ENCODE measurements at places on chromosomes 1 and 21.

DNA sequence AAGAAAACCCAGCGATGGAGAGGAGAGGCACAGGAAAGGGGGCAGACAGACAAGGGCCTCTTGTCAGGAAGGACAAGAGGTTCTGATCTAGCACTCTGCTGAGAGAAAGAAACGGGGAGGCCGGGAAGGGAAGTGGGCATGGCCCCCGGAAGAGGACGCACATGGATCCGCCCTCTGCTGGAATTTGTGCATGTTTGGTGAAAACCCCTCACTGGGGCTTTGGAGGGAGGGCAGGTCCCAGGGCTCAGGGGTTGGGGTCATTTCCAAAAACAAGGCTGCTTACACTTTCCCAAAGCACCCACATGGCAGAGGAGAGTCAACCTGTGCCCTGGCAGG is 32.4 kb upstream of the ECE1 start:
- no peak for DNase-seq

DNA sequence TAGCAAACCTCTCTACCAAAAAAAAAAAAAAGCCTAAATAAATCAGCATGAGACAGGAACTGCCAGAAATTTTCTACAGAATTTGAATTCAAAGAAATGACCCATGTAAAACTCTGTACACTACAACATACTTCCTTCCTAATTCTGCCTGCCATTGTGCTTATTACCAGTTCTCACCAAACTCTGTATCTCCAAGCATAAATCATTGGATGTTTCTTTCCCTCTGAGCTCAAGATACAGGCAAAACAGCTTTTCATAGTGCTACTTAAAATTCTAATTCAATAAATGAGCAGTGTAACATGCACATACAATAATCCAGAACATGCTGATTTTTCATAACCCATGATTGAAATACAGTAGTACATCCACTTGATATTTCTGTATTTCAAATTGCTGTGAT is 87.0 kb downstream of the EIF4G3 start:
- DNase-seq: no peak

- no peak for DNase-seq
Measured at GRCh38 chr1:170204121-170204520, 58.4 kb downstream of the NTMT2 start.

GRCh38 chr1:149885339-149886120 is 13.8 kb upstream of the BOLA1 start:
- peak; percentile 76 for DNase-seq

GRCh38 chr1:12539320-12539704 is 78.7 kb downstream of the DHRS3 start:
- no peak for DNase-seq

GRCh38 chr1:81848880-81849682 is 48.3 kb downstream of the ADGRL2 start:
- no peak for DNase-seq

DNA sequence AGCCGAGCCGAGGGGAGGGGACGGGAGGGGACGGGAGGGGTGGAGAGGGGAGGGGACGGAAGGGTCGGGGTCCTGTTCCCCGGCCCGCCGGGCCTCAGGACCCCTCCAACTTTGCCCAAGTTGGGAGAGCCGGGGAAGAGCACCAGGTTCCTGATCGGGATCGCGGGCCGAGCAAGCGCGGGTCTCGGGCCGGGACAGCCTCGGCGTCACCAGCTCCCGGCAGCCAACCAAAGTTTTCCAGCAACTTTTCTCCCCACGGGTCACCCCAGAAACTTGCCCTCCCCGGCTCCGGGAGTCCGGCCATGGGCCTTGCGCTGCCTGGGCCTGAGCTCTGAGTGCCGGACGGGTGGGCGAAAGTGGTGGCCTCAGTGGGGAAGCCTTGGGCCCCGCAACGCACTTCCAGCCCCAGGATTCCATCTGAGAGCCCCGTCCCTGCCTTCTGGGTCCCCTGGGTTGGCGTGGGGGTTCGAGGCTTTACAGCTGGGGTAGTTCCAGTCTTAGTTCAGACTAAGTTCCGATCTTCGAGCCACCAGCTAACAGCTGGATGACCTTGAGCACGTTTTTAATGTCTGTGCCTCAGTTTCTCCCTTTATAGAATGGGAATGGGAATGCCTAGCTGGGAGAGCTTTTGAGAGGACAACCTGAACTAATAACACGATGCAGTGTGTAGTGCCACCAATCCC is 458 bp downstream of the ZC3H12A start:
- DNase-seq: no peak

DNA sequence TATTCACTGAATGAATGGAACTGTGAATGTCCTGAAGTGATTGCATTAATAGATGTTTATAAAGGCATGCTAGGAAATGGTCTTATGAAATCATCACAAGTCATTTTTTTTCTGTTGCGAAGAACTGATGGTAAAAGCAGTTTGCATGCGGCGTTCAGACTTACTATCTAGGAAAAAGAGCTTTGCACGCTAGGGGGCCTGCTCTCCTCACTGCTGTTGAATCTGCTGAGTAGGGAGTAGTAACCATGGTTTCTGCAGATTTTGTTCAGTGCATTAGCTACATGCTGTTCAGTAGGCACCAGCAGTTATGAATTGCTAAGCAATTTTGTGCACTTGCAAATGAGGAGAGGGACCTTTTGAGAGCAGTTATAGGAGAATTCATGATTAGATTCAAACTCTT is 57.9 kb downstream of the CENPF start:
- peak; percentile 37 for DNase-seq

DNA sequence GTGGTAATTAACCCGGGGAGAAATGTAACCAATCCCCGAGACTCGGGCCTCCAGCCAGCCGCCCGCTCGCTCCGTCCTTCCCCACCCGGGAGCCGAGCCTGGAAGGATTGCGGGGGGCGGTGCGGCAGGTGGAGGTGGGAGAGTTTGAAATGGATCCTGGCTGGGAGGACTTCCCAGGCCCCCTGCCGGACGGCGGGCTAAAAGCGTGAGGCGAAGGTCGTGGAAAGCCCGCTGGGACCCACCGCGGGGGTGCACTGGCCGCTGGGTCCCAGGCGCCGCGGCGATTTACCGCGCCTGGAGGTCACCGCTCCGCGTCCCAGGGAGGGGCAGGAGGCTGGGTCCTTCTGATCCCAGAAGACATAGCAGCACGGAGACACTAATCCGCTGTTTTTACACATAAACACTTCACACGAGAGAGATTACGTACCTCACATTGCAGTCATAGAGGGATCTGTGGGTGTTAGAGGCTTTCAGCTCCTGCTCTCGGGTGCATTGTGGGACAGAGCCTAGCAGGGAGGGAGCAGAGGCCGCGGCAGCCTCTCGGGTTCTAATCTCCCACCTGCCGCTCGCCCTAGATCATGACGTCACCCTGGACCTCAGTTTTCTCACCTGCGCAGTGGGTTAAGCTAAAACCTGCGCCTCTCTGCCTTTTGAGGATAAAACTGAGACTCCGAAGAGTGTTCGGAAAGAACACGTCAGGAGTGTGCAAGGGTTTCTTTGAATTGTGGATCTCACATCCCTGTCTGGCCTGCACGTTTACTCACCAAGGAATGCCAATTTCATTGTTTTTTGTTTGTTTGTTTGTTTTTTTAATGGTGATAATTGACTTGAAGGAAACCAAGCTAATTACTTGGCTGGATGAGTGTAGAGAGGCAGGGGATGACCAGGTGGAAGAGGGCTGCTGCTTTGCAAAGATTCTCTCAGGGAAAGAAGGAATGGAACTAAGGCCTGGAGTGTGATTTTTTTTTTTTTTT is 17.1 kb upstream of the TMEM9 start:
- peak; percentile 76 for DNase-seq

GRCh38 chr1:225655509-225656258 is 2.8 kb upstream of the ENAH start:
- DNase-seq: no peak

DNA sequence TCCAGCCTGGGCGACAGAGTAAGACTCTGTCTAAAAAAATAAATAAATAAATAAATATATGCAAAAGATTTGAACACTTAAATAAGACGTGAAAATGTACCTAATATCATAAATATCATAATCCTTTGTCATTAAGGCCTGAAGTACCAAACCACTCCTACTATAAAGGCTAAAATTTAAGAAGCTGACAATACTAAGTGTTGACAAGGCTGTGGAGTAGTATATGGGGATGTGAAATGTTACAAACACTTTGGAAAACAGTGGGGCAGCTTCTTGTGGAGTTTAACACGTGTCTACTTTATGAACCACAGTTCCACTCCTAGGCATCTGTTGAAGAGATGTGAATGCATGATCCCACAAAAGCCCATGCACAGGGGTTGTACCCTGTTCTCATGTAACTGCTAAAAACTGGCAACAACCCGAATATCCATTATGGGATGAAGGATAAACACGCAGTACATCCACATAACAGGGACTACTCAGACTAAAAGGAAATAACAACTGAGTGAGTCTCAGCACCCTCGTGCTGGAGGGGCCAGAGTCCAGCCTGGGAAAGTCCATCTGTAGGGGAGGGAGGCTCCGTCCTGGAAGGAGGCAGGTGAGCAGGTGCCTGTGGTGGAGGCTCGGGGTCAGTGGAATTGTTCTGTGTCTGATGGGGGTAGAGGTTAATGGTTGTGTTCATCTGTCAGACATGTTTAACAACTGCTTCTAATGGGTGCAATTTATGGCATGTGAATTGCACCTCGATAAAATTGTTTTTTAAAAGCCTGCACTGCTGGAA is 6.7 kb upstream of the SLC19A1 start:
- DNase-seq: no peak

GRCh38 chr1:35044431-35044830 is 12.7 kb upstream of the ZMYM6 start:
- DNase-seq: no peak

DNA sequence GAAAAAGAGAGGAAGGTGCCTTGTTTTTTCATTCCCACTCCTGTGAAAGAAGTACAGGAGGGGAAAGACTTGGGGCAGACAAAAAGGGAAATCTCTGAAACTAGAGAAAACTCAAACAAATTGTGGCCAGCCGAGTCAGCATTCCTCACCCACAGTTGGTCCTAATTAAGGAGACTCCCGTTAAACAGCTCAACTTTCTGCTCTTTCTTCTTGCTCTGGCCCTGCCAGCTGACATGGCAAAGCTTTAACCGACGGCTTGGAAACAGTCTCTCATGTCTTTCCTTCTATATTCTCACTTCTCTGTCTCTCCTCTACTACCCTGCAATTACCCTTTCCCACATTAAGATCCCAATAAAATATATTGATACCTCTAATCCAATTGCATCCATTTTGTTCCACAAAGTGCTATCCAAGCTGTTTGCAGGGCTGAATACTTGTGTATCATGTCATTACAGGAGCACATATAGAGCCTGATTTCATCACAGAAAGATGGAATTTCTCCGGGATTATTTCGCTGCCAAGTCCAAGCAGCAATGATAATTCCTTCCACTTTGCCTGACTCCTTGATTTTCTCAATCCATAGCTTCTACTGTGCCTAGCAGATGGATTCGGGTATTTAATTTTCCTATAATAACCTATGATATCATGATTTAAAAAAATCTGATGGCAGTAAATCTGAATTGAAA is 65.4 kb upstream of the IPO9 start:
- DNase-seq: no peak

GRCh38 chr1:22540337-22540736 is 23.0 kb upstream of the EPHA8 start:
- DNase-seq: no peak

DNA sequence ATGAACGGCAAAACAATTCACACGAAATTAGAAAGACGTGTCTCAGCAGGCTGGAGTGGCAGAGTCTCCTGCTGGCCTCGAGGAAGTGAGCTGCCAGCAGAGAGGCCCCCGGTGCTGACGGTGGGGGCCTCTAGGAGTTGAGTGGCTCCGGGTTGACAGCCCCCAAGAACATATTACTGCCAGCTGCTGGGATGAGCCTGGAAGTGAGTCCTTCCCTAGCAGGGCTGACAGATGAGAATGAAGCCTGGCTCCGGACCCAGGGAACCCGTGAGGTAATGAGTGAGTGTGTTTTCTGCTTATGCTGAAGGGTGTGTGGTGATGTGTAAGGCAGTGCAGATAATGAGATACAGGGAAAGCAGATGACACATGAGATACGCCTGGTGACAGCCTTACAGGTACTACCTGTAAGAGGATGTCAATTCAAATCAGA is 23.5 kb upstream of the LRRC47 start:
- no peak for DNase-seq

- DNase-seq: peak; percentile 71
Measured at GRCh38 chr1:116020668-116021272, 44.5 kb downstream of the SLC22A15 start.

DNA sequence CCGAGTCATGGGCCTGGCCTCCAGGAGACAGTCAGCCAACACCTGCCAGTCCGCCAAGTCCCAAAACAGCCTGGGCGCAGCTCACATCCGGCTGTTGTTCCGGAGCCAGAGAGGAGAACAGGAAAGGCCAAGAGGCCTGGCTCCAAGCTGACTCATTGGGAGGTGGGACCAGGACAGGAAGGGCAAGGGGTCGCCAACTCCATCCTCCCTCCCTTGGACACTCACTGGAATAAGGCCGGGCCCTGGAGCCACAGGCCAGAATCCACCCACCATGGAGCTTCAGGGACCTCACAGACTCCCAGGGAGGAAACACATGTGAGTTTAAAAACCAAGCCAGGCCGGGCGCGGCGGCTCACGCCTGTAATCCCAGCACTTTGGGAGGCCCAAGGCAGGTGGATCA is 25.1 kb upstream of the CLIC4 start:
- no peak for DNase-seq

DNA sequence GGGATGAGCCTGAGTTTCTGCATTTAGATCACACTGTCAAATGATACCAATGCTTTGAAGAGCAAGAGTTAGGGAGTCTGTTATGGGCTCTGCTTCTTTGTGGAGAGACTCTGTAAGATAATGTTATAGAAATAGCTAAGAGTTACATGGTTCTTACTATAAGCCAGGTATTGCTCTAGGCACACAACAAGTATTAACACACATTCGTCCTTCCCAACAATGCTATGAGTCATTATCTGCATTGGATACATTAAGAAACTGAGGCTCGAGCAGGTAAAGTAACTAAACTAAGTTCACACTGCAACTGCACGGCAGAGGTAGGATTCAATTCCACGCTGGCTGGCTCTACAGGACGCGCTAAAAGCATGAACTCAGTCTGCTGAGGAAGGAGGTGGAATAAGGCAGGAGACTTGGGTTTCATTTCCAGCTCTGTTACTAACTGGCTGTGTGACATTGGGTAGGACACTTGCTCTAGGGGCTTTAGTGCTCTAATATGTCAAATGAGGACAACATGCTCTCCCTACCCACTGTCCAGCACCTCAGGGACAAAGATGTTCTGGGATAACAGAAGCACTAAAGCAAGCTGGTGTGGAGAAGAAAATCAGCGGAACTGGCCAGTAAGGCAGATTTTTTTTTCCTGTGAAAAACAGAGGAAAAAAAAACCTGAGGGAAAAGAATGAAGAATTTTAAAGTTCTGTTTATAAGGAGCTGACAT is 23.7 kb upstream of the IL20 start:
- no peak for DNase-seq

DNA sequence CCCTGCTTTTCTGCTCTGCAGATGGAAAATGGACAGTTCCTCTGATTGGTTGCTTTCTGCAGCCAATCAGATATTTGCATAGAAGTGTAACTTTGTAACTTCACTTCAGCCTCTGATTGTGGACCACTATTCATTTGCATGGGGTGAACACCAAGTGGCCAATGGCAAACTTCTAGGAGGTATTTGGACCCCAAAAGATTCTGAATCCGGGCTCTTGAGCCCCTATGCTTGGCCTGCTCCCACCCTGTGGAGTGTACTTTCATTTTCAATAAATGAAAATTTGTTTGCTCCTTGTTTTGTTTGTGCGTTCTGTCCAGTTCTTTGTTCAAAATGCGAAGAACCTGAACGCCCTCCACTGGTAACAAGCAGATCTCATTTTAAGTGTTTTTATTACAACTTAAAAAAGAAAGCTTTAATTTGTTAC is 6.4 kb upstream of the GSTM4 start:
- no peak for DNase-seq

GRCh38 chr1:169928438-169929209 is 34.9 kb upstream of the SCYL3 start:
- no peak for DNase-seq

GRCh38 chr1:206111271-206111927 is 5.8 kb downstream of the AVPR1B start:
- no peak for DNase-seq

All from glutamatergic neuron (in vitro differentiated cells).